HS-27A (cell line): ENCODE measurements at places on chromosomes 3 and 15.

GRCh38 chr3:81242871-81243270, 518.6 kb downstream of the GBE1 start:
- no peak for DNase-seq

- DNase-seq = no peak
These were observed 7.2 kb downstream of the SPG21 start for GRCh38 chr15:64982472-64982871.

DNA sequence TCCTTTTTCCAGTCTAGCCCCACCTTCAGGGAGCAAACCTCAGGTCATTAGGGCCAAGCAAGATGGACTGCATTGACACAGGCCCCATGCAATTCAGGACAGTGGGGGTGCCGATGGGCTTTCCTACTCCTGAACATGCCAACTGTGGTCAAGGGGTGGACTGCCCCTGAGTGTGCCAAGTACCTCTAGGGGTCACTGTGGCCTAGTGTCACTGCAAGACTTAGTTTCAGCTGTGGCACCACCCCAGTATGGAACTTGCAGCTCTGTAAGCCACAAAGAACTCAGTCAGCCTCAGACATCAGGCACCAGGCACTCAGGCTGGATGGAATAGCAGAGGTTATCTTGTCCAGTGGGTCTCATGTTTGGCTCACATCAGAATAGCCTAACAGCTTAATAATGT, 32.3 kb downstream of the EXOG start:
- no peak for DNase-seq

DNA sequence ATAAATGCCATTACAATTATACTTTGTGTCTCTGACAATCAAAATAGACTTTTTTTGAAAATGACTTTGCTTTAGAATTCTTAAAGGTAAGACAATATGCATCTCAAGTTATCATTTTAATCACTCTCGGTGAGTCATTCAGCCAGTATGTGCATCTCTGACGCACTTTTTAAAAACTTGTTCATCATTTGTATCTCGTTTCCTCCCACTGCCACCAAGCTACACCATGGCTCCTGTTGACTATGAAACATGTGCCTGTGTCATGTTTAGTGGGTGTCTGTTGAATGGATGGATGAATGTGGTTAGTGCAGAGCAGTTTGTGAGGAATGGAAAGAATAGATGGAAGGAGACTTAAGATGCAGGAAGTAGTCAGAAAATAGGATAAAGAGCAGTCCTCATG, 68.6 kb downstream of the ARPP21 start:
- DNase-seq = peak; percentile 8

DNA sequence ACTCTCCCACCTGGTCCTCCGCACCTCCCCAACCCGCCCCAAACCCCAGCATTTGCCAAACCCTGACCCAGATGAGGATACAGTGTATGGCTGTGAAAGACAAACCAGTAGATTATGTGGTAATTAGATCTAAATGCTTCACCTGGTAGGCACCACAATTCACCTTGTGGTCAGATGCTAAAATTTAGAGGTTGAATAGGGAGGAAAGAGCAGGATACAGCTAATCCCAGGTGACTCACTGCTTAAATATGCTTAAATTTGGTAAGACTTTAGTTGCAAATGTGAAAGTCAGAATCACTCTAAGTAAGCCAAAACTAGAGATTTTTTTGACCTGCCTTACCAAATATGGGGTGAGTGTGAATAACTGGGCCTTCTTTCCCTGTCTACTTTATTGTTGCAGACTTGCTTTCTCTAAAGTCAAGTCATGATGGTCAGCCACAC, 105.5 kb downstream of the MME start:
- DNase-seq = peak; percentile 39

DNA sequence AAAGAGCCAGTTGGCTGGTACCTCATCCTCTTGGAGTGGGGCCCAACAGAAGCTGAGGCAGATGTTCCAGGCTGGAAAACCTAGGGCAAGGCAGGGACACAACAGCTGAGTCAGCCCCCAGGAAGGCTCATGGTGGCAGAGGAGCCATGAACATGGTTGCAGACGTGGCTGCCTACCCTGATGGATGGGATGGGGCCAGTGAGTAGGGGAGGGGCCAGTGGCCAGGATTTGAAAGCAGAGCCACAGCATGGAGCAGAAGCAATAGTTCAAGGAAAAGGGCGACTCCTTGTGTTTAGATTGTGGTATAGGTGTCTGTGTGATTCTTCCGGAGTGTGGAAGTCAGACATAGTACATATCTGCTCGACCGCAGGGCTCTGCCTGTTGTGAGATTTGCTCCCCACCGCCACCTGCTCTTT, 24.2 kb downstream of the PXYLP1 start:
- no peak for DNase-seq

DNA sequence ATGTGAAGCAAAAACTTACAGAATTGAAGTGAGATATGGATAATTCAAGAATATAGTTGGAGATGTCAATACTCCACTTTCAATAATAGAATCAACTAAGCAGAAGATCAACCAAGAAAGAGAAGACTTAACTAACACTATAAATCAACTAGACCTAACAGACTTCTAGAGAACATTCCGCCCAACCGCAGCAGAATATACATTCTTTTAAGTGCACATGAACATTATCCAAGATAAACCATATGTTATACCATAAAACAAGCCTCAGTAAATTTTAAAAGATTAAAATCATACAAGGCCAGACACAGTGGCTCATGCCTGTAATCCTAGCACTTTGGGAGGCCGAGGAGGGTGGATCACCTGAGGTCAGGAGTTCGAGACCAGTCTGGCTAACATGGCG, 5.5 kb upstream of the TEX55 start:
- no peak for DNase-seq

DNA sequence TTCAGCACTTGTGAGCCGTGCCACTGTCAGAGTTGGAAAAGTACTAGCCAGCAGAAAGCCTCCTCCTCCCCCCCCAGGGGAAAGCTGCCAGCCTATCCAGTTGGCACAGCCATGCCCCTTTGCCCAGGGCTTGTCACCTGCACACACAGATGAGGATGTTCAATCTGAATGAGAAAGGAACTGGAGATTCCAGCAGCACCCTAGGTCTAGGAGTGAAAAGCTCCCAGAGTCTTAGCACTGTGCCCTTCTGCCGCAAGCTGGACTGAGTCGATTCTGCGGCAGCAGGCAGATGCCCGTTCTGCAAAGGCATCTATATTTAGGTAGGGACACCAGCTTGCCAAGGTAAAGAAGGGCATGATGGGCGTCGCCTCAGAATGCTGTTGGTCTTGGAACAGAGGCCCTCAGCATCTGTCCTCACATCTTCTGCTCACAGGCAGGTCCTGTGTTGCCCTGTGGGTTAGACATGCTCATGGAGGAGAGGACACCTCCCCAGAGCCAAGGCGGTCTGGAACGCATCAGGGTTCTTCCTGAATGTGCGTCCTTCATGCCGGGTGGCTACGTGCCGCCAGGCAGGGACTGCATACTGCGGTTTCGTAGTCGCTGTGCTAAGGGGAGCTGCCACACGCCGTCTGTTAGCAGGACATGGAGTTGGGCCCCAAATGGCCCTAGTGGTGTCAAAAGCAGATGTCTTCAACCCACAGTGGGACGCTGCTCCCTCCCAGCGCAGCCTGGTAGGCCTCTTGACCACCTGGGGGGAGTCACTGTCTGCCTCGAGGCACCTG, 109.5 kb downstream of the VGLL4 start:
- no peak for DNase-seq

- DNase-seq = no peak
These were observed 81.5 kb downstream of the SMAD3 start for GRCh38 chr15:67146875-67147381.

GRCh38 chr3:134334231-134334900, 39.9 kb downstream of the AMOTL2 start:
- no peak for DNase-seq

- DNase-seq = no peak
These were observed 51.9 kb downstream of the RASA2 start for GRCh38 chr3:141538568-141539240.

DNA sequence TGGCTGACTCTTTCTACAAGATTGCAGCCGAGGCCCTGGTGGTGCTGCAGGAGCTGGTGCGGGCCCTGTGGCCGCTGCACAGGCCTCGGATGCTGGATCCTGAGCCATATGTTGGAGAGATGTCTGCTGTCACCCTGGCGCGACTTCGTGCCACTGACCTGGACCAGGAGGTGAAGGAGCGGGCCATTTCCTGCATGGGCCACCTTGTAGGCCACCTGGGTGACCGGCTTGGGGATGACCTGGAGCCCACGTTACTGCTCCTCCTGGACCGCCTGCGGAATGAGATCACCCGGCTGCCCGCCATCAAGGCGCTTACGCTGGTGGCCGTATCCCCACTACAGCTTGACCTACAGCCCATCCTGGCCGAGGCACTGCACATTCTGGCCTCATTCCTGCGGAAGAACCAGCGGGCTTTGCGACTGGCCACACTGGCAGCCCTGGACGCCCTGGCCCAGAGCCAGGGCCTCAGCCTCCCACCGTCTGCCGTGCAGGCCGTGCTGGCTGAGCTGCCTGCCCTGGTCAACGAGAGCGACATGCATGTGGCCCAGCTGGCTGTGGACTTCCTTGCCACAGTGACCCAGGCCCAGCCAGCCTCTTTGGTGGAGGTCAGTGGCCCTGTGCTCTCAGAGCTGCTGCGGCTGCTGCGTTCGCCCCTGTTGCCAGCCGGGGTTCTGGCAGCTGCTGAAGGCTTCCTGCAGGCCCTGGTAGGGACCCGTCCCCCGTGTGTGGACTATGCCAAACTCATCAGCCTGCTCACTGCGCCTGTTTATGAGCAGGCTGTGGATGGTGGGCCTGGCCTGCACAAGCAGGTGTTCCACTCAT, 20.3 kb downstream of the CAND2 start:
- no peak for DNase-seq

GRCh38 chr3:124172816-124173215, 180.9 kb upstream of the ROPN1 start:
- no peak for DNase-seq
